CD4-positive, alpha-beta T cell (primary cell): ENCODE measurements at places on chromosomes 12 and 14.

GRCh38 chr14:75847584-75847983 lies 134.2 kb downstream of the TGFB3 start:
- no peaks in the 10 kb centered on the region for H3K36me3 ChIP-seq
- H3K4me3 ChIP-seq, result no peak overlapping the region
- no peaks in the 10 kb centered on the region for H3K4me1 ChIP-seq

GRCh38 chr14:61178226-61179060 lies 102.7 kb downstream of the TMEM30B start:
- peak; percentile 6 for DNase-seq
- H3K36me3 ChIP-seq, result no peaks in the 10 kb centered on the region
- H3K4me3 ChIP-seq, result peak overlapping the region; percentile 31
- peaks cover 22% of the 10 kb centered on the region for H3K4me1 ChIP-seq
- no peak overlapping the region for H3K27ac ChIP-seq
- no peaks in the 10 kb centered on the region for H3K27me3 ChIP-seq

DNA sequence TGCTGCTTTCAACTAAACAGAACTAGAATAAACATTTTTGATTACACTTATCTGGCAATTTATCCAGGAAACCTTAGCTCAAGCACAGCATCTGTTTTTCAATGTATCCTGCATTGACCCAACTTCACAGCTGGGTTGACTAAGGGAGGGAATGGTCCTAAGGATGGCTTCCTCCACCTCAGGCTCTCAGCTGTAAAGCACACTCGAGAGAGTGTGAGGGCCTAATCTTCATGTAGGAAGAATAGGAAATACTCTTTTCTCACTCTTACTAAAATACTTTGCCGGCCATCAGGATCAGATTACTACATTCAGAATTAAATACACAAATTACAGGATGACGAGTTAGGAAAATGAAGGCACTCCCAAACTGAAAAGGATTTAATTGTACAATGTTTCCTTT lies 7.2 kb downstream of the SETD3 start:
- H3K36me3 ChIP-seq, result no peaks in the 10 kb centered on the region
- peaks cover 4% of the 10 kb centered on the region for H3K4me1 ChIP-seq
- no peaks in the 10 kb centered on the region for H3K27me3 ChIP-seq
- H3K4me3 ChIP-seq, result no peak overlapping the region
- no peak for DNase-seq
- no peak overlapping the region for H3K27ac ChIP-seq

DNA sequence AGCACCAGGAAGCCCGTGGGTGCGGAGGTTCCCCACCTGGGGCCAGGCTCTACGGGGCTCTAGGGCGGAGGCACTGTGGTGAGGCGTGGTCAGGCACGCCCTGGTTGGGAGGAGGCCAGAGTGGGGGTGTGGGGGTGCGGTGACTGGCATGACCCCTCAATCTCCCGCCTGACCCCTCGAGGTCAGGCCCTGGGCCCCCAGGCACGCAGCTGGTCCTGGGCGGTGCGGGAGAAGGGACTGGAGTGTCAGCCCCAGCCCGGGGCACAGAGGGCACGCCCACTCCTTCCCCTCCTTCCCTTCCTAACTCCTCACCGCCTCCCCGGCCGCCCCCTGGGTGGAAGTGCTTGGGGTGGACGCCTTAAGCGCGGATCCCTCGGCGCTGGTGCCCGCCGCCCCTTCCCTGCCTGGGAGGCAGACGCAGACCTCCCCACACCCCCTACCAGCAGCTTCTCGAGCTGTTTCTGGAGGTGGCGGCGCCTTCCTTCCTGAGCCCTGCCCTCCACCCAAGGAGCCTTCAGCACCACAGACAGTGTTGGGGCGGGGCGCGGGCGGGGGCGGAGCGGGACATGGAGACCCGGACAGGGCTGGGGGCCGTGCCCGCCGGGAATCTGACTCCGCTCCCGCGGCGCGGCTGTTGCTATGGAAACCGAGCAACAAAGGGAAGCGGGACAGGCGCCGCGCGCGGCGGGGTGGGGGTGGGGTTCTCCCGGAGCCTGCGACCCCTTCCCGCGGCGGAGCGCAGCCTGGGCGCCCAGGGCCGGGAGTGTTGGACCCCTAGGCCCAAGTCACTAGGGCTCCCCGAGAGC lies 741 bp upstream of the CRIP2 start:
- H3K27me3 ChIP-seq, result peaks cover 10% of the 10 kb centered on the region
- H3K36me3 ChIP-seq, result peaks cover 5% of the 10 kb centered on the region
- H3K4me1 ChIP-seq, result peaks cover 56% of the 10 kb centered on the region
- H3K27ac ChIP-seq, result no peak overlapping the region

- no peak overlapping the region for H3K4me3 ChIP-seq
- H3K4me1 ChIP-seq, result no peaks in the 10 kb centered on the region
- no peak for DNase-seq
- H3K36me3 ChIP-seq, result no peaks in the 10 kb centered on the region
Measured at GRCh38 chr12:59193476-59194050, 273.3 kb upstream of the LRIG3 start.

DNA sequence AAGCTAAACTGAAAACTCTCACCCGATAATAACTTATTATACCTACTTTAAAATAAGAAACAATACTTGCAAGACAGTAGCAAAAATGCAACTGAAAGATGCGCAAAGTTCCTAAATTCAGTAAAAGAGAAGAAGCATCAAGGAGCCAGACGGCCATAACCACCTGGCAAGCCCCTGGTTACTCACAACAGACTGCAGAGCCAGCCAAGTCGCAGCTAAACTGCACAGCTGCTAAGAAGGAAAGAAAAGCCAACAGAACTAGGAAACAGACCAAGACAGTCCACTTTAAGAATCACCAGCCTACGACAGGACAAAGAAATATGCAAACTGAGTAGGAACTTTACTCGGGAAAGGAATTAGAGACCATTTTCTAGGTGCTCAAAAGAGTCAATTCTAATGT lies 127.9 kb downstream of the TMTC1 start:
- H3K27me3 ChIP-seq, result no peaks in the 10 kb centered on the region
- DNase-seq, result no peak
- H3K27ac ChIP-seq, result no peak overlapping the region
- H3K4me1 ChIP-seq, result no peaks in the 10 kb centered on the region
- H3K36me3 ChIP-seq, result no peaks in the 10 kb centered on the region

- H3K4me3 ChIP-seq, result no peak overlapping the region
- H3K4me1 ChIP-seq, result no peaks in the 10 kb centered on the region
- H3K27ac ChIP-seq, result no peak overlapping the region
- no peak for DNase-seq
- H3K27me3 ChIP-seq, result no peaks in the 10 kb centered on the region
Measured at GRCh38 chr12:90124289-90124688, 415.7 kb upstream of the ATP2B1 start.

DNA sequence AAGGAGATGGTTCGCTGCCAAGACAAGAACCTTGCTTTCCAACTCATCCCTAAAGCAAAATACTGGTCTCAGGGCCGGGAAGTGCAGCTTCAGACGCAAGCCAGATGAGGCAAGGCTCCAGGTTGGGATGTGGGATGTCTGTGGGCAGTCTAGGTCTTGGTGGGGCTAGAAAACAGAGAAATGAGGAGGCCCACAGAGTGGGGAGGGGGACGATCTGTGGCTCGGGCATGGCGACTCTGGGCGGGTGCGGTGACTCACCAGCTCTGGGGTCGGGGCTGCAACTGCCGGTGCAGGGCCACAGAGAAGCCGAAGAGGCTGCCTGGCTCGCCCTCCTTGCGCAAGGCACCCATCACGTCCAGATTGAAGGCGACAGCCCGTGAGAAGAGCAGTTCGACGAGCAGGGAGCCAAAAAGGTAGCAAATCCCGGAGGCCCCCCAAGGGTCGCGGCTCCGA lies 459 bp downstream of the ITGA7 start:
- H3K4me1 ChIP-seq, result peaks cover 18% of the 10 kb centered on the region
- H3K36me3 ChIP-seq, result no peaks in the 10 kb centered on the region
- peaks cover 21% of the 10 kb centered on the region for H3K27me3 ChIP-seq
- DNase-seq, result no peak
- peak overlapping the region; percentile 53 for H3K4me3 ChIP-seq

DNA sequence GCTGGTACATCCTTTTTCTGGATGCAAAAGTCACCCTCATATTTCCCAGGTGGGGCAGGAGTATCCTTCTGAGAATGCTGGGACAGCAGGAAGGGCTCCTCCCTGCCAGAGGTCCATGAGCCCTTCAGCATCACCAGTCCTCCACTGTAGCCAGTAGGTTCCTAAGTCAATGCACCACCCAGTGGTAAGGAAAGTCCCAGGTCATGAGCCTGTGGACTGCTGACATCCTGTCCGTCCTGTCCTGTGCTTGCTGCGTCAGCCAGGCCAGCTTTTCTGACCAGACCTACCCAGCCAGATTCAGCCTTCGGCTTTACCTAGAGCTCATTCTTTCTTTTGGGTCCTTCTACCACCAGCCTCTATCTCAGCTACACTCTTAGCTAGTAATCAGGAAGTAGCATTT lies 23.0 kb upstream of the ACTN1 start:
- H3K27me3 ChIP-seq, result no peaks in the 10 kb centered on the region
- peaks cover 5% of the 10 kb centered on the region for H3K4me1 ChIP-seq
- DNase-seq, result peak; percentile 48
- H3K36me3 ChIP-seq, result no peaks in the 10 kb centered on the region
- no peak overlapping the region for H3K4me3 ChIP-seq

DNA sequence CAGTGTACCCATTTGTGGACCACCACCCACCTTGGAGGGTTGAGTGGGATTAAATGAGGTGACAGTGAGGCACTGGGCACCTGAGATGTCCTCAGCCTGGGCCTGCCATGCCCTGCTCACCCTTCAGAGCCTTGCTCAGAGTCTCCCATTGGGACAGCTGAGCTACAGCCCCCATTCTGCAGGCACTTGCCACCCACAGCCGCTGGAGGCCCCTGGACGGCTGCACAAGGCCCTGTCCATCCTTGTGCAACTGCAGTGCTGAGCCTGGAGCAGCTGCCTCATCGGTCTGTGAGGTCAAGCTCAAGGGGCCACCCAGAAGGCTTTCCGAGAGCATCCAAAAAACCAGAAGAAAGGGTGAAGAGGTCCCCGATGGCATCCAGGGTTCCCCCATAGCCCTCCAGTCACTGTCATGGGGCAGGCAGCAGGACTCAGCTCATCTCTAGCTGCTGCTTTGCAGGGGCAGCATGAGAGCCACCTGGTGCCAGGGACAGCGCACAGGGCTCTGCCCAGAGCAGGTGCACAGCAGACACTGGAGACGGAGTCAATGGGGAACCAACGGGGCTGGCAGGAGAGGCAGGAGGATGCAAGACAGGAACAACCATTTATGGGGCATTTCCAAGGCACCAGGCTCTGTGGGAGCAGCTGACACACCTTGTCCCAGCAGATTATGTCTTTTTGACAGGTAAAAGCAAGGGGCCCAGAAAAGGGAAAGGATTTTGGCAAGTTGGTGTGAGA lies 84.6 kb downstream of the ARL6IP4 start:
- H3K27me3 ChIP-seq, result no peaks in the 10 kb centered on the region
- DNase-seq, result no peak
- H3K36me3 ChIP-seq, result no peaks in the 10 kb centered on the region
- H3K27ac ChIP-seq, result no peak overlapping the region

- DNase-seq, result peak; percentile 74
- H3K36me3 ChIP-seq, result peaks cover 22% of the 10 kb centered on the region
- peak overlapping the region; percentile 67 for H3K27ac ChIP-seq
- peaks cover 81% of the 10 kb centered on the region for H3K4me1 ChIP-seq
Measured at GRCh38 chr12:121534495-121535148, 46.2 kb downstream of the KDM2B start.

DNA sequence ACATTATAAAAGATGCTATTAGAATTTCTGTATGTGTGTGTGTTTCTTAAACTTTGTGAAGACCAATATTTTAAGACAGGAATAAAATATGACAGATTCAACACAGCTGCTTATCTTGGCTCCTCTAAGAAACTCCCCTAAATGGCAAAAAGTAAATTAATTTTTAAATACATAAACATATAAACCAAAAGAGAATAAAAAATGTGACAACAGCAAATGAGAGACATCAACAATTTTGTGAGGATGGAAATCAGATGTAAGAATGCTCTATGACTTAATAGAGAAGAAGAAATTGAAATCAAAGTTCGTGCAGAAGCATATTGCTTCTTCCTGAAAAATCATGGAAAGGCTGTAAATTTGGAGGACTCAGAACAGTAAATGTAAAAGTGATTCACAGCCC lies 1083.8 kb downstream of the FLRT2 start:
- no peak overlapping the region for H3K27ac ChIP-seq
- no peak for DNase-seq
- no peaks in the 10 kb centered on the region for H3K36me3 ChIP-seq
- H3K4me1 ChIP-seq, result no peaks in the 10 kb centered on the region
- no peaks in the 10 kb centered on the region for H3K27me3 ChIP-seq

- no peak overlapping the region for H3K4me3 ChIP-seq
- DNase-seq, result no peak
- no peaks in the 10 kb centered on the region for H3K27me3 ChIP-seq
- no peaks in the 10 kb centered on the region for H3K4me1 ChIP-seq
- H3K36me3 ChIP-seq, result no peaks in the 10 kb centered on the region
Measured at GRCh38 chr14:66105815-66106214, 380.4 kb upstream of the CCDC196 start.

GRCh38 chr12:89880690-89881350 lies 172.2 kb upstream of the ATP2B1 start:
- DNase-seq, result peak; percentile 90
- H3K27me3 ChIP-seq, result no peaks in the 10 kb centered on the region
- H3K4me3 ChIP-seq, result no peak overlapping the region
- H3K4me1 ChIP-seq, result peaks cover 17% of the 10 kb centered on the region

GRCh38 chr14:75521415-75522199 lies 662 bp upstream of the BATF start:
- peaks cover 66% of the 10 kb centered on the region for H3K4me1 ChIP-seq
- peak overlapping the region; percentile 67 for H3K4me3 ChIP-seq

- no peaks in the 10 kb centered on the region for H3K36me3 ChIP-seq
- no peaks in the 10 kb centered on the region for H3K4me1 ChIP-seq
- no peak overlapping the region for H3K27ac ChIP-seq
Measured at GRCh38 chr14:61899497-61899896, 137.3 kb downstream of the SNAPC1 start.

GRCh38 chr12:53222170-53222721 lies 9.8 kb downstream of the RARG start:
- H3K4me3 ChIP-seq, result peak overlapping the region; percentile 77
- peak overlapping the region; percentile 68 for H3K27ac ChIP-seq
- DNase-seq, result no peak
- H3K27me3 ChIP-seq, result no peaks in the 10 kb centered on the region

DNA sequence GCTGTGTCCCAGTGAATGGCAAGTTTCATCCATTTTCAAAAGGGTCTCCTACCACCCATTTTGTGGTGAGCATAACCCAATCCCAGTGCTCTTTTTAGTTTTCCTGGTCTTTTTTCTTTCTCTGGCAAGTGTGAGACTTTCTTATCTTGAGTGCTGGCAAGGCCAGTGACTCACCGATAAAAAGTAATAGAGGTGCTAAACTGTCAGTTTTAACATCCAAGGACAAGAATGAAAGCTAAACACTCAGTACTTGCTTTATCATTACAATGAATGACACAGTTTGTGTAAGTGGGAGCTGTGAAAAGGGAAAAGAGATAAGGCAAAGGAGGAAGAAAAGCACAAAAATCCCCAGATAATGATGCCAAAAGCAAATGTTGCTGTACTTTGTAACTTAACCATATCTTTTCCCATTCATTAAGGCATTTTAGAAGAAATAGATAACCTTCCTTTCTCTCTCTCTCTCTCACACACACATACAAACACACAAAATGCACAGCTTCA lies 4.9 kb upstream of the LRIG3 start:
- DNase-seq, result no peak
- H3K4me1 ChIP-seq, result no peaks in the 10 kb centered on the region
- no peak overlapping the region for H3K27ac ChIP-seq
- no peaks in the 10 kb centered on the region for H3K36me3 ChIP-seq
- H3K27me3 ChIP-seq, result peaks cover 13% of the 10 kb centered on the region
- H3K4me3 ChIP-seq, result no peak overlapping the region

- no peaks in the 10 kb centered on the region for H3K27me3 ChIP-seq
- H3K4me3 ChIP-seq, result no peak overlapping the region
- H3K4me1 ChIP-seq, result no peaks in the 10 kb centered on the region
Measured at GRCh38 chr12:3634348-3634747, 118.6 kb downstream of the CRACR2A start.

- no peak overlapping the region for H3K27ac ChIP-seq
- DNase-seq, result no peak
- no peaks in the 10 kb centered on the region for H3K4me1 ChIP-seq
- H3K27me3 ChIP-seq, result no peaks in the 10 kb centered on the region
- H3K4me3 ChIP-seq, result no peak overlapping the region
- H3K36me3 ChIP-seq, result no peaks in the 10 kb centered on the region
Measured at GRCh38 chr14:47365233-47365632, 310.2 kb downstream of the MDGA2 start.
